Left lung (tissue), 14 donors: ENCODE measurements at places on chromosomes 4 and X.
A peak's percentile ranks its signal among the peaks of the same experiment; 100 is the strongest.

DNA sequence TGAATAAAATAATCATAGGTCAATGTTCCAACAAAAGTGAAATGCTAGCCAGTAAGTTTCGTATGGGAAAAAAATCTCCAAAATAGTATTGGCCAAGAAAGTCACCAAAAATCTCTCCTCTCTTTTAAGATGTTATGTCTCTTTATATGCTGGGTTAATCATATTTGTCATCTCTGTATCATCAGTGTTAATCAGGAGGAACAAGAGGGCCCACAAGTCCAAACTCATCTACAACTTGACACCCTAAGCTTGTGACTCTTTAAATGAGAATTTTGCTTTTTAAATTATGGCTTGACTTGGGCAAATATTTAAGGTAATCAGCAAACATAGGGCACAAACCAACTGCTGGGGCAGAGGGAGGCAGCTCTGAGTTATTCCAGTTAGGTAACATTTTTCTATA lies 75.5 kb downstream of the AMMECR1 start:
- no peak for DNase-seq

DNA sequence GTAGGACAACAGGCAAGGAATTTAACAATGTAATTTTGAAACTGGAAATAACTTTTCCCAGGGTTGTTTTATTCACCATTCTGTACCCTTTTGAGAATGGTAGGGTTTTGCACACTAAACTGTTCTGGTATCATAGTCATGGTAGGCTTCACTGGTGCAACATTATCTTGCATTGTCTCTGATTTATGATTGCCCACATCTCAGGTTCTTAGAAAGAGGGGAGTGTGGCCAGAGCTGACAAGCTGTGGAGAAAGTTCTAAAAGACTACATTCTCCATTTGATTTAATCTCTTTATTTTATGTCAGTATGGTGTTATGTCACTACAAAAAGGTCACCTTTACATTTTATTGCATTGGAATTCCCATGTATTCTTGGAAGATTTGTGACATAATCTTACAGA lies 447.3 kb downstream of the GRIA2 start:
- no peak for DNase-seq

DNA sequence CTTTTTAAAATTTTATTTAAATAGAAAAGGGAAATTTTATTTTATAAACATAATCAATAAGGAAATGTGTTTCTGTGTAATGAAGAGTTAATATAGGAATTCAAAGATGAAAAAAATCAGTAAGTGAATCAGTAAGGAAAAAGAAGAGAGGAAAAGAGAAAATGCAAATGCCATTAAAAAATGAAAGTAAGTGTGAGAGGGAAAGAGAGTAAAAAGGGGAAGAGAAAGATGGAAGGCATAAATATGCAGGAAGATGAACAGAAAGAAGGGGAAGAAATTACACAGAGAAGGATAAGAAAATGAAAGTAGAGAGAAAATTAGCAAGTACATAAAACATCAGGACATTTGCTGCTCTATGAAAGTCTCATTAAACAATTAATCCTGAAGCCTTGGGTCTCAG lies 349.9 kb downstream of the FSTL5 start:
- no peak for DNase-seq

- peak; percentile 72 for DNase-seq
Observed at GRCh38 chrX:275967-276580, 5.1 kb upstream of the PLCXD1 start.

GRCh38 chrX:134717698-134718097 lies 59.4 kb upstream of the PLAC1 start:
- no peak for DNase-seq
